ENCODE measurements at places on chromosomes 3 and 15.

GRCh38 chr3:194305356-194306108 is 45.6 kb downstream of the CPN2 start:
- DNase-seq, result no peak

GRCh38 chr15:70436428-70436827 is 326.9 kb downstream of the UACA start:
- DNase-seq, result no peak

GRCh38 chr3:130242850-130243569 is 102.5 kb upstream of the COL6A5 start:
- DNase-seq, result no peak

- DNase-seq, result no peak
Observed at GRCh38 chr3:4223777-4224176, 79.4 kb upstream of the SETMAR start.

DNA sequence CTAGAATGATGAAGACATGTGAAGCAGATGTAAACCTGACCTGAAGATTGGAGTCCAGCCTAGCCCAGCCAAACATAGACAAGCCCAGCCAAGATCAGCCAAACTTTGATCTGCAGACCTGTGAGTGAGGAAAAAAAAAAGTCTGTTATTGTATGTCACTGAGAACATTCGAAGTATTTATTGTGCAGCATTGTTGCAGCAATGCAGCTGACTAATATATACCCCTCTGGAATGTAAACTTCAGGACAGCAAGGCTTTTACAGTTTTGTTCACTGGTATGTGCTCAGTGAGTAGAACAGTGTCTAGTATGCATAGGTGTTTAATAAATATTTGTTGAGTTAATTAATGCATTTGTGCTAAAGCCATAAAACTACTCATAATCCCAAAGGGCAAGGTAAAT is 23.4 kb downstream of the TMEM202 start:
- no peak for DNase-seq

DNA sequence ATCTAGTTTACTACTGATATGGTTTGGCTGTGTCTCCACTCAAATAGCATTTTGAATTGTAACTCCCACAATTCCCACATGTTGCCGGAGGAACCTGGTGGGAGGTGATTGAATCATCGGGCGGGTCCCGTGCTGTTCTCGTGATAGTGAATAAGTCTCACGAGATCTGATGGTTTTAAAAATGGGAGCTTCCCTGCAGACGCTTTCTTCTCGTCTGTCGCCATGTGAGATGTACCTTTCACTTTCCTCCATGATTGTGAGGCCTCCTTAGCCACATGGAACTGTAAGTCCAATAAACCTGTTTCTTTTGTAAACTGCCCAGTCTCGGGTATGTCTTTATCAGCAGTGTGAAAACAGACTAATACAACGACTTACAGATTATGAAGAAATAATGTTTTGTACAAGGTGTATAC is 35.6 kb upstream of the PYDC2 start:
- no peak for DNase-seq

All from NCI-H774 (cell line).